ENCODE measurements at places on chromosomes 4 and X.

DNA sequence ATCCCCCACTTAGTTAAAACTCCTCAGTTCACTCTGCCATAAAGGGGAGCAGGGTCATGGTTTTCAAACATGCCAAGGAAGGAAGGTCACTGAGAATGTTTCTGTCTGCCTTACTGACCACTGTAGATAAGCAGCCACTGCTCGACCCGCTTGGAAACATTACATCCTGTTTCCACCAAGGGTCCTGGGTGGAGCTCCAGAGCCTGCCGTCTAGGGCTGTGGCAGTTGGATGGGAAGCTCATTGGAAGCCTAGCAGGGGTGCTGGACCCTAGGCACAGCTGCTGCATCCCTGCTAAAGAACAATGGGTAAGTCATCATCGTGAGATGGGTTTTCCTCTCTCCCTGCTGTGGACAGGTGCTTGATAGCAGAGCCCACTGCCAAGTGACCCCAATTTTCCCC is 76.0 kb upstream of the SRD5A3 start:
- no peak for DNase-seq

DNA sequence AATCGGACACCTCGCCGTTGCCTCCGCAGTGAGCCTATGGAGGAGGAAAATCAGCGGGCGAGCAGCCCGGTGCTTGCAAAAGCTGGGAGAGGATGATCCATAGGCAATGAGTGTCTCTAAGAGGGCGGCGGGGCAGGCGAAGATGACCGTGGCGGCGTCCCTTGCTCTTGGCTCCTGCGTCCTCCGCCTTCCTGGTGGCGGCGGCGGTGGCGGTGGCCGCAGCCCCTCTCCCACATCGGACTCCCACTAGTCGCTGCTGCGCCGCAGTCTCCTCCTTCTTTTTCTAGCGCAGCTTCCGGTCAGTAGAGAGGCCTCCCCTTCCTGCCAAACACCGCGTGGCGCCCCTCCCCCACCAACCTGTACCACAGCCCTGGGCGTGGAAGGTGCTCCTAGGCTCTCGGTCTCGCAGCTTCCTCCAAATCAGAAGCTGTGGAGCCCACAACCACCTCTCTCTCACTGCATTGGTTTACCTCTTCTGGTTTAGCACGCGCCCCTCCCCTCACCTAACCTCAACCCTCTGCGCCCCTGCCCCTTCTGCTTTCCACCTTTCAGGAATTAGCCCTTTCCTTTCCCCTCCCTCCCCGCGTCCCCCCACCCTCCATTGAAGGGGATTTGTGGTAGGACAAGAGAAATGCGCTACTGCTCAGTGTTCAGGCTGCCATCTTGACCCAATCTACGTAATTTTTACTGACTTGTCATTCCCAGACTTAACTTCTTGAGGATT is at the start of gene SPIN3:
SPIN3 (minus strand) TSS at position 271 of the 724 bp plus-strand sequence. CDS start 594 bp downstream, outside the sequence.
- peak; percentile 90 for DNase-seq

DNA sequence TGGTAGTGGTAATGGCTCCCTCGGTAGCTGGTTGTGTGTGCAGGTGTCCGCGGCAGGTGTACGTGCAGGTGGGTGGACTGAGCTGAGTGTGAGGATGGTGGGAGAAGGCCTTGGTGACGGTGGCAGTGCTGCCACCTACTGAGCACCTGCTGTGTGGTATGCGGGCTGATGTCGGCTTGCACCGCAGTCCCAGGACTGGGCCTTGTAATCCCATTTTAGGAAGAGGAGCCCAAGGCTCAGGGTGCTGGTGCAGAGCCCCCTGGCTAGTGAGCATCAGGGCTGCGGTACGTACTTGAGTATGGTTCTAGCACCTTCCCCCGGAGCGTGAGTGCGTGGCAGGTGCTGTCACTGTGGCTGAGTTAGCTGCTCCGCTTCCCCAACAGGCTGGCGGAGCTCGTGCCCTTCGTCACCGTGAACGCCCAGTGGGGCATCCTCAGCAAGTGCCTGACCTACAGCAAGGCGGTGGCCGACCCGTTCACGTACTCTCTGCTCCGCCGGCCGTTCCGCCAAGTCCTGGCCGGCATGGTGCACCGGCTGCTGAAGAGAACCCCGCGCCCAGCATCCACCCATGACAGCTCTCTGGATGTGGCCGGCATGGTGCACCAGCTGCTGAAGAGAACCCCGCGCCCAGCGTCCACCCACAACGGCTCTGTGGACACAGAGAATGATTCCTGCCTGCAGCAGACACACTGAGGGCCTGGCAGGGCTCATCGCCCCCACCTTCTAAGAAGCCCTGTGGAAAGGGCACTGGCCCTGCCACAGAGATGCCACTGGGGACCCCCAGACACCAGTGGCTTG is 5.7 kb upstream of the CPZ start:
- peak; percentile 17 for DNase-seq

GRCh38 chrX:15576019-15576418 is 24.7 kb downstream of the ACE2 start:
- DNase-seq, result no peak

DNA sequence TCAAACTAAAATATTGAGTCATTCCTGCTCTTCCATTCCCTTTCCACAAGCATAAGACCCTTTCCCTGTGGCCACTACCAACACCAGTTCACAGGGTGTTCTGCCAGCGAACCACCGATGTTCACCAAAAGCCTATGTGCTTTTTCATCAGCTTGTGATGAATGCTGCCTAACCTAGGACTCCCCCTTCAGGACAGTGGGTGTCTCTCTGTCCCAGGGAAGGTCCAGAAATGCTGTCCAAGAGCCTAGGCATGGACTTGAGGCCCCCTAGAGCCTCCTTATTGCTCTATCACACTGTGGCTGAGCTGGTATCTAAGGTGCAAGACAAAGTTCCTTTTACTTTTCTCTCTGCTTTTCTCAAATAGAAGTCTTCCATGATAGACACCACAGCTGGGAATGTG is 1015.6 kb downstream of the PCDH19 start:
- no peak for DNase-seq

GRCh38 chr4:30518211-30518610 is 202.0 kb upstream of the PCDH7 start:
- no peak for DNase-seq

DNA sequence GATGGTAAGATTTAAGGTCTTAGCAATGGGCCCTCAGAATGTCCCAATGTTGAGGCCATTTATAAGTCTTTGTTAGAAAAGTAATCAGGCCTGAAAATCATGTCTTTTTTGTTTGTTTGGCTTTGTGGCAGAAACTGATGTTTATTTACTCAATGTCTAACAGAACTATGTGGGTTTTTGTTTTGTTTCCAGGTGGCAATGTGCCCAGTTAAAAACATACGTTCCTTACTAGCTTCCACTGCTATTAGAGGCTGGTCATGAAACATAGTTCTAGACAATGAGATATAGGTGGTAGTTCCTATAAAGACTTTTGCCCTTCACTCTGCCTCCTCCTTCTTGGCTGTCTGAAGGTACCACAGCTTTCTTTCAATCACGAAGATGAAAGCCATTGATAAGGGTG is 108.8 kb downstream of the C4orf51 start:
- no peak for DNase-seq

- DNase-seq, result no peak
These were observed 3.3 kb downstream of the RFC1 start for GRCh38 chr4:39362827-39363226.

DNA sequence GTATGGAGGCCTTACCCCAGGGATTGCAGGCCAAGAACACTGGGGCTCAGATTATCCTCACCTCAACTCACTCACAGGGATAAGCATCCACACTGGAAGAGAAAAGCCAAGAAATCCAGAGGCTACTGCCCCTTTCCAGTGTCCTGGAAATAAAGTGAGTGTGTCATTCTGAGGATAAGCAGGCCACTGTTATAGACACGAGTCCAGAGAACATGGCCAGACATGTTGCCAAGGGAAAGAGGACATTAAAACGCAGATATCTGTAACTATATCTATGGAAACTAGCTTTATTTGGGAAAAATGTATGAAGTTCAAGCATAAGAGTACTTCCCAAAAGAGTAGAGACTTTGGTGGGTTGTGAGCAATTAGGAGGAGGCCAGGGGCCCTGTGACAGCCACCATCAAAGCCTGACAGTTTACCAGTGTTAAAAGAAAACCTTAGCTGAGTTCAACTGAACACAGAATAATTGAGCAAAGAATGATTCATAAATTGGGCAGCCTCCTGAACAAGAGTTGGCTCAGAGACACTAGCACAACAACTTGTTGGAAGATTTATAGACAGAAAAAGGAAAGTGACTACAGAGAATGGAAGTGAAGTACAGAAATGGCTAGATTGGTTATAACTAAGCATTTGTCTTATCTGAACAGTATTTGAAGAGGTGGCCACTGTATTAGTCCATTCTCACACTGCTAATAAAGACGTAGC is 1222.2 kb downstream of the STIM2 start:
- DNase-seq, result no peak

- DNase-seq, result no peak
These were observed 3.6 kb downstream of the ANXA10 start for GRCh38 chr4:168095776-168096406.

GRCh38 chr4:159185591-159186023 is 82.7 kb downstream of the RAPGEF2 start:
- DNase-seq, result no peak

GRCh38 chrX:29913647-29914046 is 301.7 kb upstream of the MAGEB2 start:
- no peak for DNase-seq

DNA sequence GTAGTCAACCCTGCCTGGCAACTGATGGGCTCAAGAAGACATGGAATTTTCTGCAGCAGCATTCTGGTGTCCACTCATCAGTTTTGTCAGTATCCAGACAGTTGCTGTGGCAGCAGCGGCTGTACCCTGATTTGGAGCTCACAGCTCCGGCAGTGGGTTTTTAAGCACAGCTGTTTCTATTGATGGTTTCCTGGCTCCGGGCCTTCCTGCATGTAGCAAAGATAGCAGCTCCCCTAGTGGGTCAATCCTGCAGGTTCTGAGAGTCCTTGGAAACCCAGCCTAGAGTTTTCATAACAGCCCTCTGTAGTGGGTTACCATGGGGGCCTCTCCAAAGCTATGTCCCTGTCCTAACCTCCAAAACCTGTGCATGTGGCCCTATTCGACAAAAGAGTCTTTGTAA is 84.0 kb upstream of the ATP6AP2 start:
- peak; percentile 10 for DNase-seq

- DNase-seq, result no peak
These were observed 66.2 kb upstream of the PGRMC2 start for GRCh38 chr4:128353791-128354190.

DNA sequence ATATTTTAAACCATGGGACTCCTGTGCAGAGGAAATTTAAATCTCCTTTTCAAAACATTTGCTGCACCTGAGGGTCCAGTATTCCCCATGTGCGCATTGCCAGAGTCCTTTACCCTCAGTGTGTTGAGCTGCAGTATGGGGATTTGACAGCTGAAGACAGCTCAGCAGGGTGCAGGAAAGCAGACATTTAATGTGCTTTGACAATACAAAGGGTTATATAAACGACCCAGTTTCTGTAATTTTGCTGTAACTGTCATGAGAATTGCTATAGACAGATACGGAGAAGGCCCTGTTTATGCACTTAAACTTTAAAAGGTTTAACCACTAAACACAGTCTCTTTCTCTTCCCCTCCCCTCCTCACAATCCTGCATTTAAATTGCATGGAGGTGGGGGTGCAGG is 393.4 kb downstream of the MID1IP1 start:
- DNase-seq, result no peak

- DNase-seq, result no peak
These were observed 31.2 kb downstream of the SLC2A9 start for GRCh38 chr4:9989918-9990635.

- DNase-seq, result no peak
These were observed 41.3 kb downstream of the LRBA start for GRCh38 chr4:150973626-150974251.

DNA sequence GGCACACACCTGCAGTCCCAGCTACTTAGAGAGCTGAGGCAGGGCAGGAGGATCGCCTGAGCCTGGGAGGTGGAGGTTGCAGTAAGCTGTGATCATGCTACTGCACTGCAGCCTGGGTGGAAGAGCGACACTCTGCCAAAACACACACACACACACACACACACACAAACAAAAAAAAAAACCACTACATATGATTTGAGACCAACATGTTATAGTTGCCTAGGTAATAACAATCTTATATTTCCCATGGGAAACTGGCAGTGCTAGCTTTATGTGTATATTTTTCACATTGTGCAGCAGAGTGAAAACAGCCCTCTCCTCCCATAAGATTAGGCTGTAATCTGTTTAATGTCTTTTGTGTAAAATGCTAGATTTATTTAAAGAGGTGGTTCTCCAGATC is 3.1 kb upstream of the FAM241A start:
- DNase-seq, result no peak

DNA sequence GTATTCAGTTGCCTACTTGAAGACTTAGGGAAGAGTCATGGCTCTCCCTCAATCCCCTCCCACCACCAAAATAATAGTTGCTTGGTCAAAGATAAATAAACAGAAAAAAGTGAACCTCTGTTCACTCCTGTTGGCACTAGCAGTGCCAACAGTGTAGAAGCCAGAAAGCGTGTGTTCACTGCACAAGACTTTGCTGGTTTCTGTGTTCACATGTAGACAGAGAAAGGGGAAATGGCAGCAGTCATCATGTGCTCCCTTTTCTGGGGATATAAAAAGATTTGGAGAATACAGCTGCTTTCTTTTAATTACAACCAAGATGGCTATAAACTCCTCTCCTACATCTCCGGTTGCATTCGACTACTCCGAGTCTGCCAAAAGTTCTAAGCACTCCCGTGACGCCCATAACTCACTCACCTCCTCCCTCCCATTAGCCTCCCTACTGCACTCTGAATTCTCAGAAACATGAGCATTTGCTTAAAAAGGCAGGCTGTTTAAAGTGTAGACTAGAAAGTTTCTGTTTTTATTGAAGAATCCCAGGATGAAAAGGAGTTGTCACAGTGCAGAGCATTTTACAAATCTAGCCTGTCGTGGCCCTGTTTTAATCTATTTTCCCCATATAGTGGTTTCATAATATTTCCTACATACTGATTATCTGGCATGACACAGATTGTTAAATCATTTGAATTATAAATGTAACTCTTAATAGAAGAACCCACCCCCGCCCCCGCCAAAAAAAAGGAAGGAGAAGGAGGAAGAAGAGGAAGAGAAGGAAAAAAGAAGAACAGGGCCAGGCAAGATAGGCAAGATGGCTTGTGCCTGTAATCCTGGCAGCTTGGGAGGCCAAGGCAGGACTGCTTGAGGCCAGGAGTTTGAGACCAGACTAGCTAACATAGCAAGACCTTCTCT is 16.7 kb downstream of the LGI2 start:
- DNase-seq, result no peak

DNA sequence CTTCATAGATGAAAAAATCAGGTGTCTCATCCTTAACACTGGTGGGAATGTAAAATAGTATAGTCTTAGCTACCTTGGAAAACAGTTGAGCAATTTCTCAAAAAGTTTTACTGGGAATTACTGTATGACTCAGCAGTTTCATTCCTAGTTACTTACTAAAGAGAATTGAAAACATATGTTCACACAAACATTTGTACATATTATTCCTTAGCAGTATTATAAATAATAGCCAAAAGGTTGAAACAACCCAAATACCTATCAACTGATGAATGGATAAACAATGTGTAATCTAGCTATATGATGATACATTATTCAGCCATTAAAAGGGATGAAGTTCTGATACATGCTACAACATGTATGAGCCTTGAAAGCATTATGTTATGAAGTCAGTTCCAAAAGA is 41.7 kb downstream of the RBM46 start:
- no peak for DNase-seq

DNA sequence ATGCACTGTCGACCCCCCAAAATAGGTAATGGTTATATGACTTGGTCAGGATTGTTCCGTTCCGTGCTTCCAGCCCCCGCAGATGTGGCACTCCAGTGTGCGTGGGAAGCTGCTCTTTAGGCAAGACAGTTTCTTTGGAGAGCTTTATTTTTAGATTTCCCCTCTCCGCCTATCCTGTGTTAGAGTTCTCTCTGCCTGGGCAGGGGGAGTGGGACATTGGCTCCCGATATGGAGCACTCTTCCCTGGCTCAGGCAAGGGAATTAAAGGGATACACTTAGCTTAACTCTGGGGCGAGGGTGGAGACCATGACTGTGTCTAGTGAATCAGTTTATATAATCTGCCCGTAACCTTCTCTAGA is 36.0 kb downstream of the DLG3 start:
- DNase-seq, result no peak
